Right cardiac atrium (tissue), 5 donors: ENCODE measurements at places on chromosomes 6 and 20. TPM values are rescaled to one million over a fixed set of nuclear protein-coding genes. Genes with fewer than 3 reads are reported as not detected.

Gene LCA5
- polyA plus RNA-seq: 1.6 TPM

- DNase-seq: no peak
Observed at GRCh38 chr6:108755257-108756240, 92.7 kb upstream of the ARMC2 start.

DNA sequence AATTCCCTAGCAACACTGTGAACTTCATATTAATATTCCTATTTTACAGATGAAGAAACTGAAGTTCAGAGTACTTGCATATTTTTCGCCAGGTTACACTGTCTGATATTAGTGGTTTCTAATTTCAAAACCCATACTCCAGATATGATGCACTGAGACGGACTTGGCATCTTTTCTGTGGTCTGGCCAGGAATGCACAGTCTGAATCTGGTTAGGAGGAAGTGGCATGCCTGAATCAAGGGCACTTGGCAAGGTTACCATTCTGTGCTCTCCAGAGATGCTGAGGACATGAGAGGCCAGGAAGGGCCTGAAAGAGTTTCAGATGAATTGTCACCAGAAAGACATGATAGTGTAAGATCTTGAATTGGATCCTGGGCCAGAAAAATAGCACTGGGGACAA lies 150.1 kb downstream of the HAO1 start:
- DNase-seq: no peak

Gene CST3
- polyA plus RNA-seq: 1,076 TPM

DNA sequence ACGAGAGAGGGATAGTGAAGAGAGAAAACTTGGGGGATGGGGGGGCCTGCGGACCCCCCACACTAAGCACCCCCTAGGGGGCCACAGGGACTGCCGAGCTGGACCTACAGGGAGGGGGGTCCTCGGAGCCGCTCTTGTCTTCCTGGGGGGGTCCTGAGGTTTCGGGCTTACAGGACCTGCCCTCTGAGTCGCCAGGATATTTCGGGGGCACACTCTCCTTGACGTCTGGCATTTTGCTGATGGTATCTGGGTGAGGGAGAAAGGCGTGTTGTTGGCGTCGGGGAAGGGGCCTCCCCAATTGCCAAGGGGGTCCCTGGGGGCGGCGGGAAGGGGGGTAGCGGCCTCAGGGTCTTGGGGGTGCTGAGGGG lies 516 bp downstream of the TCP11 start:
- no peak for DNase-seq

Gene C6orf58
- polyA plus RNA-seq: not detected
